Activated CD4-positive, alpha-beta T cell treated with anti-CD3 and anti-CD28 coated beads for 24 hours (primary cell): ENCODE measurements at places on chromosomes 4 and X.

GRCh38 chrX:148914783-148915182 is 414.4 kb downstream of the AFF2 start:
- no peak for DNase-seq

- peak; percentile 57 for DNase-seq
Measured at GRCh38 chrX:40153345-40154249, 55.8 kb upstream of the BCOR start.

- DNase-seq = no peak
Measured at GRCh38 chr4:102862747-102863146, 6.0 kb upstream of the CISD2 start.

- no peak for DNase-seq
Measured at GRCh38 chrX:154375156-154375504, 696 bp upstream of the FLNA start.

DNA sequence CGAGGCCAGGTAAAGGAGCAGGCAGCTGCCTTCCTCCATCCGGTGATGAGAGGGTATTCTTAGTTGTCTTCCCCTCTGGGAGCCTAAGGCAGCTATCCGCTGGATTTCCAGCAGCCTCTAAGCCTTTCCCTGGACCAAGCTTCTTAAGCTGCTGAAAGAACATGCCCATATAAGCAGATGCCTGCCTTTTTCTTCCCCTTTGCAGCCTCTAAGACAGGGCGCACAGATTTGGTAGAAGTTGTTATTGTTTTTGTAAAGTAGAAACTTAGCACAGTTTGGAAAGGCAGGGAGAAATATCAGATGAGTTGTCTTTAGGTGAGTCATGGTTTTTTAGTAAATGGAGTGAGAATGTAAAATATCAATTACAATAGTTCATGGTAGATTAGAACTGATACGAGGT is 210.8 kb downstream of the ARHGAP10 start:
- DNase-seq = no peak

DNA sequence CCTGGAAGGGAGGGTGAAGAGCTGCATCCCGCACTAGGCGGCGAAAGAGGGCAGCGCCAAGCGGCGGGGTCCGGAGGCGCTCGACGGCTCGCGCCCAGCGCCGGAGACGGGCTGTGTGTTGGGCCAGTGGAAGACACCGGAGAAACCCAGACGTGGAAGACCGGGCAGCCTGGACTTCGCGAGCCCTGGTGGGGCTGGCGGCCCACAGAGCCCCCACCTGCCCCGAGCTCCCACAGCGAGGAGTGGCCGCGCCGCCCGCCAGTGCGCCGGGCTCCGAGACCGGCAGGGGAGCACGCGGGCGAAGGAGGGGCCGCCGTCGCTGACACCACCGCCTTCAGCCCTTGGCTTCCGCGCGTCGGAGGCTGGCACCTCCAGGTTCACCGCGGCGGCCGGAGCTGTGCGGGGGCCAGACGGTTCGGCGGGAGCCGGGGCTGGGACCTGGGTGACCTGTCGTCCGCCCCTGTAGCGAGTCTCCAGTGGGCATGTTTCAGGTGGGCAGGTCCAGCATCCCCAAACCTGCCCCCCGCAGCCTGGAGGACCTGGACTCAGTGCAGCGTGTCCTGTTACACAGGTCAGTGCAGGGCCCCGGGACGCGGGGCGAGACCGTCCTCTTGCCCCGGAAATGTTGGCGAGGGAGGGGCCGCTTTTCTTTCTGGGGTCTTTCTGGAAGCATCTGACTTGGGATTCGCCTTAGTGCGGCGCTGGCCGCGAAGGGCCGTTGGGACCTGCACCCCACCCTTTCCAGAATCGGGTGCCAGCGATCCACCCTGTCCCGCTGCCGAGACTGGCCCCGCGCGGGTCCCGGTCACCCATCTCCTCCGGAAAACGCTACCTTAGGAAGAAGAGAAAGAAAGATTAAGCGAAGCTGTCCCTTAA is 9.6 kb upstream of the INTU start:
- no peak for DNase-seq

DNA sequence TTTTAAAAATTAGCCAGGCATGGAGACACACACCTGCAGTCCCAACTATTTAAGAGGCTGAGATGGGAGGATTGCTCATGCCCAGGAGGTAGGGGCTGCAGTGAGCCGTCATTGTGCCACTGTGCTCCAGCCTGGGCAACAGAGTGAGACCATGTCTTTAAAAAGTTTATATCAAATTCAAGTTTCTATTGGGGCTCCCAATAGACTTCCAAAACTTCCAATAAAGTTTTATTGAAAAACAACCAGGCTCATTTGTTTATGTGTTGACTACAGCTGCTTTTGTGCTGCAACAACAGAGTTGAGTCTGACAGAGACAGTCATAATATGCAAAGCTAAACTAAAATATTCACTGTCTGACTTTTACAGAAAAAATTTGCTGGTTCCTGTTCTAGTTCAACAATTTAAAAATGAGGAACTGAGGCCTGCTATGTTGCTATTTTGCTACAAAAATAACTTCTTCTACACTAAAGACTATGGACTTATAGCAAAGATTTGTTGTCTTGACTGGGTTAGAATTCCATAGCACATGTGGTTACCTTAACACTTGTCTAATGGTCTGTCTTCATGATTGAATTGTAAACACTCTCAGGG is 63.3 kb upstream of the RELL1 start:
- DNase-seq = no peak

DNA sequence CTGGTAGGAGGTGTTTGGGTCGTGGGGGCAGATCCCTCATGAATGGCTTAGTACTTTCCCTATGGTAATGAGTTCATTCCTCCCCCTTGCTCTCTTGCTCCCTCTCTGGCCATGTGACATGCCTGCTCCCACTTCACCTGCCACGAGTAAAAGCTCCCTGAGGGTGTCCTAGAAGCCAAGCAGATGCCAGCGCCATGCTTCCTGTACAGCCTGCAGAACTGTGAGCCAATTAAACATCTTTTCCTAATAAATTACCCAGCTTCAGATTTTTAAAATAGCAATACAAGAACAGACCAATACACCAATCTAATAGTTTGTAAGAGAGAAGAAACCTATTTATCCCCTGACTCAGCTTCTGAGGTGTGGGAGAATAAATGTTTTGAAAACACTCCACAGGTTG is 60.5 kb downstream of the FGFBP1 start:
- no peak for DNase-seq

- no peak for DNase-seq
Measured at GRCh38 chr4:175953960-175954521, 111.6 kb upstream of the WDR17 start.

DNA sequence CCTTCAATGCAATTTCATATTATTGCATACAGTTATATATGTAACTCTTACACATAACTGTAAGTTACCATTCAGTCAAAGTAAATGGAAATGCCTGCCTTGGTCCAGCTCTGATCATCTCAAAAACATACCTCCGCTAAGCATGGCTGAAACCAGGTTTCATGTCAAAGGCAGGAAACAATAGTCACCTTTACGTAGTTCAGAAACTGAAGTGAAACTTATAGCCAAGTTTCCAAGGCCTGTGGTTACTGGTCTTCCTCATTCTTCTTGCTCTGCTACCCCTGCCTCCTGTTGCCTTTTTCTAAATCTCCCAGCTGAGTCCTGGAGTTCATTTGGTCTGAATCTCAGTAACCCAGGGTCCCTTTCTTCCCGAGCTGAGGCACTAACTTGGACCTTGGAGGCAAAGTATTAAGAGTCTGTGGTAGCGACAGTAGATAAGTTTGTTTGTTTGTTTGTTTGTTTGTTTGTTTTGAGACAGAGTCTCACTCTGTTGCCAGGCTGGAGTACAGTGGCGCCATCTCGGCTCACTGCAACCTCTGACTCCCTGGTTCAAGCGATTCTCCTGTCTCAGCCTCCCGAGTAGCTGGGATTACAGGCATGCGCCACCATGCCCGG is 30.8 kb downstream of the DAPP1 start:
- no peak for DNase-seq

DNA sequence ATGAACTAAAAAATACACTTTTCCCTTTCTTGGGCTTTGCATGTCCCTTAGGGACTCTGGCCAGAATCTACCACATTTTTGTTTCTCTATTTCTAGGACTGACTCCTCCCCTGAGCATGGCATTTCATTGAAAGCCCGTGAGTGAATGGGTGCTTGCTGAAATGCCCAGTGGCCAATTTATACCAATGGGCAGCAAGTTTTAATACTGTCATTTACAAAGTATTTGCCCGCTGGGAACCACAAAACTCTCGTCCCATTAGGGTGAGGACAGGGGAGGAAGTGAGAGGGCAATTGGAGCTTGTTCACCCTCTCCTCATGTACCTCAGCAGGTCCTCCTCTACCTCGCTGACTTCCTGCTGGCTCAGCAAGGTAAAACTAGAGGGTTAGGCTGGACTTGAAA is 1.1 kb downstream of the SRPX2 start:
- DNase-seq = no peak

DNA sequence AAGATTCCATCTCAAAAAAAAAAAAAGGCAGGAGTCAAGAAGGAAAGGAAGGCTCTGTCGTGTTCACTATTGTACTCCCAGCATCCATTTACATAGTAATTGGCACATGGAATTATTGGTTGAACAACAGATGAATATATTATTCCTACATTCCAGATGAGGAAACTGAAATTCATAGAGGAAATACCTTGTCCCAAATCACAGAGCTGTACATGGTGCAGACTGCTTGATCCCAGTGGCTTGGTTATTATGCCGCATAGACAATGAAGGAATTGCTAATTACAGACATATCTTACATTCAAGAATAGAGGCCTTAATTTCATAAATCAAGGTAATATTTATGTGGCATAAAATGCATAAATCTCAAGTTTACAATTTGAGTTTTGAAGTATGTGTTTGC is 63.6 kb downstream of the LDB2 start:
- no peak for DNase-seq

DNA sequence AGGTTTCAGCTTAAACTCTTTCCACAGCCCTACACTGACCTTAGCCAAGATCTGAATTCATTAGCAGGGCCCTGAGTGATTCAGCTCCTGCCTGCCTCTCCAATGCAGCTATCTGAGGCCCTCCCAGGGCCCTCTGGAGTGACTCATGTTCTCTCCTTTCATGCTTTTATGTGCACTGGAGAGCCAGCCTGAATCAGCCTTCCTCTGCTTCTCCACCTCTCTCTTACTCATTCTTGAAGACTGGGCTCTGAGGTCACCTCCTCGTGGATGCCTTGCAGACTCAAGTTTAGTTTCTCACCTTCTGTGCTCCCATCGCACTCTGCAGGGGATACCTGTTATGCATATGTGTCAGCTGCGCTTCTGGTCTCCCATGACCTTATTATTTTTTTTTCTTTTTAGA is 3.1 kb upstream of the OCIAD2 start:
- peak; percentile 52 for DNase-seq
